ENCODE measurements at places on chromosomes 3 and 15. TPM values are rescaled to one million over a fixed set of nuclear protein-coding genes. Genes with fewer than 3 reads are reported as not detected.

Gene C3orf49
- not detected for polyA plus RNA-seq

Gene SLC15A2
- polyA plus RNA-seq = 0.15 TPM

Gene ACP3
- 1.7 TPM for polyA plus RNA-seq

Gene EFCAB12
- 0.45 TPM for polyA plus RNA-seq

Gene DPPA4
- polyA plus RNA-seq = not detected

Gene SEMA5B
- 1.5 TPM for polyA plus RNA-seq

Data from adipose tissue (tissue), 3 donors.